Esophagus squamous epithelium (tissue), 5 donors: ENCODE measurements at places on chromosomes 16 and 17.

- no peak for DNase-seq
Observed at GRCh38 chr17:27389542-27390140, 66.6 kb upstream of the KSR1 start.

GRCh38 chr16:2090777-2091546, 43.2 kb downstream of the TSC2 start:
- DNase-seq, result no peak

GRCh38 chr16:55142405-55142804, 181.6 kb upstream of the IRX6 start:
- DNase-seq, result no peak

DNA sequence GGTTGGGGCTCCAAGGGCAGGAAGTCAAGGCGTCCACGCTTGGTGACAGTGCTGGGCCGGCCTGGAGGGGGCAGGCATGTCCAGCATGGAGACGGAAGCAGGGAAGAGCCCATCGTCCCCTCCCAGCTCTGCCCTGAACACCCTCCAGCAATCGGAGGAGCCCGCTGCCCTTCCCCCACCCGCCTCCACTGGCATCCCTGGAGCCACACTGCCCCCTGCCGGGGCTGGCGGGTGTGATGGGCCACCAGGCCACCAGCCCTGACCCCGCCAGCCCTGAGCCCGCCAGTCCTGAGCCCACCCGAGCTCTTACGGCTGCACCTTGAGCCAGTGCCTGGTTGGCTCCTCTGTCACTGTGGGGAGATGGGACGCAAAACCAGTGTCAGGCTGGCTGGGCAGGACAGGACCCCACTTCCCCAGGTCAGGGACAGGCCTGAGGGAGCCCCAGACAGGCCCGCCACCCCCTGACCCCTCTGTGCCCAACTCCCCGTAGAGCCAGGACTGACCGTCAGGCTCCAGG, 4.1 kb upstream of the CDH15 start:
- DNase-seq, result no peak

- no peak for DNase-seq
Observed at GRCh38 chr17:35519439-35519838, 18.0 kb downstream of the SLFN12L start.

GRCh38 chr17:50052241-50052796, 3.6 kb upstream of the ITGA3 start:
- DNase-seq, result no peak

DNA sequence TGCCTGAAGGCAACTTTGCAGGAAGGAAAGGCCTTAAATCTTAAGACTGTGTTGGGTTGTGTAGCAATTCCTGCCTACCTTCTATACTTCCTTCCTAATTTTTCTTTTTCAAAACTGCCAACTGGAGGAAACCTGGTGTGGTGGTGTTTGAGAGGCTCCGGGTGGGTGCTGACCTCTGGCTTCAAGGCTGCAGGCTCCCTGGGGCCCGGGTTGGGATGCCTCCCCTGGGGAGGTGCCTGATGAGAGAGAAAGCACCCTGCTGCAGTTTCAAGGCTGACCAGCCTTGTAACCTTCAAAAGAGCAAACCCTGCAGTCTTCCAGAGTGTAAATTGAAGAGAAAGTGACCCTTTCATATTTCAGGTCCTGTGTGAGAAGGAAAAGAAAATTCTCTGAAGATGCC, 55.9 kb downstream of the MSI2 start:
- DNase-seq, result no peak

GRCh38 chr16:11907160-11907970, 8.4 kb downstream of the GSPT1 start:
- no peak for DNase-seq

- DNase-seq, result no peak
Observed at GRCh38 chr17:1843947-1844346, 14.1 kb downstream of the RPA1 start.

DNA sequence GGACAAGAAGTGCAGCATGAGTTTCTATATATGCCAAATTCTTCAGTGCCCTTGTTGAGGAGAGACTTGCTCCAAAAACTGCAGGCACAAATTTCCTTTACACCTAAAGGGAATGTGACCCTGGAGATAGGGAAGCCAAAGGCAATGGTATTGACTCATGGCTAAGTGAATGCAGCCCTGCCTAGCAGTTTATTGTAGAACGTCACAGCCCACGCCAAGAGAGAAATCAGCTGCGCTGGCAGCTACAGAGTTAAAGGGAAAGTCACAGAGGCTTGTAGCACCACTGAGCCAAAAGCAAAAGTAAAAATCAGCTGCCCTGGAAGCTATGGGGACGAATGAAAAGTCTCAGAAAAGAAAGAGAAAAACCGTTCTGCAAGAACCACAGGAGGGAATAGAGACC, 10.1 kb downstream of the POLR3K start:
- DNase-seq, result no peak
